PC-3 (cell line): ENCODE measurements at places on chromosomes 1 and 21. TPM values are rescaled to one million over a fixed set of nuclear protein-coding genes. Genes with fewer than 3 reads are reported as not detected.

GRCh38 chr1:60311838-60312237 lies 238.3 kb upstream of the C1orf87 start:
- no peaks in the 10 kb centered on the region for H3K36me3 ChIP-seq
- DNase-seq: no peak
- H3K4me1 ChIP-seq: no peaks in the 10 kb centered on the region
- peaks cover 25% of the 10 kb centered on the region; the same call in 1 of the 2 replicates for H3K27me3 ChIP-seq
- no peak overlapping the region for H3K4me3 ChIP-seq
- H3K27ac ChIP-seq: no peak overlapping the region

GRCh38 chr1:167533851-167534300 lies 15.5 kb upstream of the CD247 start:
- no peak overlapping the region for H3K27ac ChIP-seq
- H3K4me1 ChIP-seq: no peaks in the 10 kb centered on the region
- H3K36me3 ChIP-seq: no peaks in the 10 kb centered on the region
- H3K4me3 ChIP-seq: no peak overlapping the region

DNA sequence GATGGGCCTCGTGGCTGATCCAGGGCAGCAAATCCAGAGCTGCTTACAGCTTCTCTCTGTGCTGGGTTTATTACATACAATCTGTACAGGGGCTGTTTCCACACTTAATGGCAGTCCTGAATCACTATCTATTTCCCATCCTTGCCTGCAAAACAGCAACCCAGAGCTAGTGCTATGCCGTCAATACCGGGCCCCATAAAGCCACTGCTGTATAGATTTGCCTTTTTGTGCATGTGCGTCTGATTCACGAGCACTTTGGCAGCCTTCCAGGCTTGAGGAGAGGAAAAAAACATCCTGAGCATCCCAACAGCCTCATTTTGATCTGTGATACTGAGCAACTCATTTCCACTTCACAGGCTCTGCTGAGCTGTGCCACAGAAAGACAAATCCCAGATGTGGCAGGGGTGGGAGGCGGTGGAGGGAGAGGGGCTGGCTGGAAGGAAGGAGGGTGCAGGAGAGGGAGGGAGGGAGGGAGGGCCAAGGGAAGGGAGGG lies 65.2 kb upstream of the TARBP1 start:
- H3K27me3 ChIP-seq: no peaks in the 10 kb centered on the region
- H3K27ac ChIP-seq: peak overlapping the region; percentile 33
- DNase-seq: peak; percentile 78
- peaks cover 18% of the 10 kb centered on the region for H3K4me1 ChIP-seq
- H3K36me3 ChIP-seq: no peaks in the 10 kb centered on the region
- H3K4me3 ChIP-seq: no peak overlapping the region

GRCh38 chr1:156958247-156958714 lies 37.8 kb downstream of the LRRC71 start:
- DNase-seq: peak; percentile 52
- no peak overlapping the region for H3K4me3 ChIP-seq
- no peaks in the 10 kb centered on the region for H3K27me3 ChIP-seq
- peaks cover 16% of the 10 kb centered on the region; the same call in 1 of the 2 replicates for H3K4me1 ChIP-seq
- H3K27ac ChIP-seq: no peak overlapping the region

DNA sequence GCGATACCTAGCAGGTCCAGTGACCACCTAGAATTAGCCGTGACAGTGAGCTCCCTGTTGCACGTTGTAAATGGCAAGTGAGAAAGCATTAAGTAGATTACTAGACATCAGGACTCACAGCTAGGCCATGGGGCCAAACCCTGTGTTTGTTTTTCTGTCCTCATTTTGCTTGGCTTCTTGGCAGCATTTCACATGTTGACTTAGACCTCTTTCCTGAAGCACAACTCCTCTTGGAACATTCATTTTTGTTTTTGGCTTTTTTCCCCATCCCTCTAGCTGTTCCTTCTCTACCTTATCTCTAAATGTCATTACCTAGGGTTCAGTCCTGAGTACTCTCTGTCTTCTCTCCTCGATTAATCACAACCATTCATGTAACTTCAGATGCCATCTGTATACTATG lies 16.9 kb upstream of the PTPN14 start:
- no peaks in the 10 kb centered on the region for H3K36me3 ChIP-seq
- H3K27ac ChIP-seq: peak overlapping the region; percentile 86
- no peak overlapping the region for H3K4me3 ChIP-seq
- no peaks in the 10 kb centered on the region for H3K27me3 ChIP-seq
- peaks cover 66% of the 10 kb centered on the region for H3K4me1 ChIP-seq
- peak; percentile 85 for DNase-seq

DNA sequence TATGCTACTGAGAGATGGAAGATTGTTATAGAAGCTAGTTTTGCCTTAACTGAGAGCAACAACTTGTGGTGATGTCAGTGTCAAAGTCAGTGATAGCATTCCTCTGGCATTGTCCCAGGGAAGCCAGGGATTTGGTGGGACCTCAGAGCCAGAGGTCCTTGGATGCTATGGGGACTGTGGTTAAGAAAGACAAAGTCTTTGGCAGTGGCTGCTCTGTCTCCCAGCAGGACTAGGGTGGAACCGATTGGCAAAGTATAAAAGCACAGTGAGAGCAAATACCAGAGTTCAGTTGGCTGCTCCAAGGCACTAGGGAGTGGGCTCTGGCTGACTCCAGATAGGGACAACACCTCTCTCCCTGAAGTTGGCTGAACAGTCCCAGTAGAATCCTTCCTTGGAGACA lies 104.8 kb downstream of the GDAP2 start:
- no peak for DNase-seq
- H3K4me3 ChIP-seq: no peak overlapping the region
- H3K27me3 ChIP-seq: no peaks in the 10 kb centered on the region

- H3K4me1 ChIP-seq: no peaks in the 10 kb centered on the region
- no peak overlapping the region for H3K4me3 ChIP-seq
- no peaks in the 10 kb centered on the region for H3K36me3 ChIP-seq
- no peak overlapping the region for H3K27ac ChIP-seq
- no peaks in the 10 kb centered on the region for H3K27me3 ChIP-seq
Observed at GRCh38 chr1:69404486-69404885, 163.2 kb upstream of the LRRC7 start.

GRCh38 chr1:36706416-36706815 lies 223.7 kb upstream of the CSF3R start:
- no peak overlapping the region for H3K4me3 ChIP-seq
- no peak overlapping the region for H3K27ac ChIP-seq
- H3K27me3 ChIP-seq: peaks cover 86% of the 10 kb centered on the region

GRCh38 chr1:245026247-245026646 lies 128.5 kb upstream of the KIF26B start:
- H3K36me3 ChIP-seq: no peaks in the 10 kb centered on the region
- H3K4me1 ChIP-seq: no peaks in the 10 kb centered on the region
- H3K4me3 ChIP-seq: no peak overlapping the region
- no peak overlapping the region for H3K27ac ChIP-seq
- H3K27me3 ChIP-seq: no peaks in the 10 kb centered on the region

GRCh38 chr1:117820694-117821381 lies 108.6 kb downstream of the GDAP2 start:
- H3K4me1 ChIP-seq: peaks cover 34% of the 10 kb centered on the region
- H3K27ac ChIP-seq: peak overlapping the region; percentile 81
- H3K27me3 ChIP-seq: no peaks in the 10 kb centered on the region
- H3K4me3 ChIP-seq: no peak overlapping the region

GRCh38 chr1:116697548-116698243 lies 30.2 kb upstream of the IGSF3 start:
- peaks cover 42% of the 10 kb centered on the region for H3K4me1 ChIP-seq
- H3K36me3 ChIP-seq: no peaks in the 10 kb centered on the region
- no peak overlapping the region for H3K4me3 ChIP-seq

GRCh38 chr1:119662034-119662437 lies 14.0 kb upstream of the ZNF697 start:
- H3K4me3 ChIP-seq: no peak overlapping the region
- no peaks in the 10 kb centered on the region for H3K27me3 ChIP-seq
- peak; percentile 25 for DNase-seq
- H3K27ac ChIP-seq: peak overlapping the region; percentile 6; the same call in 1 of the 2 replicates
- H3K4me1 ChIP-seq: peaks cover 28% of the 10 kb centered on the region

Gene IFNLR1
- 8.9 and 9.5 TPM in 2 replicates for total RNA-seq

Gene S100A3
- total RNA-seq: 4.6 and 7.9 TPM in 2 replicates

Gene SPRR2E
- total RNA-seq: not detected in 2 replicates
